AG04449 (cell line): ENCODE measurements at places on chromosomes 1 and 21.

DNA sequence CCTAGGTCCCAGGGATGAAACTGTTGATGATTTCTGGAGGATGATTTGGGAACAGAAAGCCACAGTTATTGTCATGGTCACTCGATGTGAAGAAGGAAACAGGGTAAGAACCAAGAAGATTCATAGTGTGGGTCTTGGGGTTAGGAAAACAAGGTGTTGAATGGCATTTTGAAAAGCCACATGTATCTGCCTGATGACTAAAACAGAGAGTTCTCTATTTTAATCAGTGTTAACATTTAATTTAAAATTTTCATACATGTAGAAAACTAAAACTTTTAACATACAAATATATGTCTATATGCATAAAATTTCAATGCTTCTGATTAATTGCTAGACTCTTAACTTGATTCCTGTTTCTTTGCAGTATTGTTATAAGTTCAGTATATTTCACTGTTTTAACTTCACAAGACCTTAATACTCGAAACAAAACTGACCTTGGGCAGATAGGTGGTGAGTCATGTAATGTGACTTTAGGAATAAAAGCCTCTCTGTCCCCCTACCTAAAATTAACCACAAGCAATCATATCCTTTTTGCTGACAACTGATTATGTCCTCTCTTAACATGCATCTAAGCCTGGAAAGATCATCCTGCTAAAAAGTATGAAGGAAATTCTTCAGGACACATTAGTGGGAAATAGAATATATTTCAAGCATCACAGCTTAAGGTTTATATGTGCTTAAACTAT, 95.6 kb downstream of the PTPRC start:
- DNase-seq = no peak

DNA sequence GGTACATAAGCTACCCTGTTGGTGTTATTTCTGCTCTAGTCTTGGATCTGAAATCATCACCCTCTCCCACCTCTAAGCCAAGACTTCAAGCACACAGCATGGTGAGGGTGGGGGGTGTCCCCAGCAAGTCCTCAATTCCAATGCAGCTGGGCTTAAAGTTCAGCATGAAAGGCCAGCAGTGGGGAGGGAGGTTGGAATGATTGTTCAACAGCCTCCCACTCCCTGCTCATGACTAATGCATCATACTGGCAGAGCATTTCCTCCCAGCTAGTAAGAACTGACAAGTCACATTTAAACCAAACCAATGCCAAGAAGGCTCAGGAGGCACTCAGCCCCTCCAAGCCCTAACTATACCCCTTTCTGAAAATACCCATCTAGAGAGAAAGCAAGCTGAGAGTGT, 50.1 kb downstream of the TIAM1 start:
- peak; percentile 88 for DNase-seq

GRCh38 chr1:54826226-54826816, 25.2 kb upstream of the TTC22 start:
- DNase-seq = no peak

GRCh38 chr21:35294231-35294898, 245.3 kb upstream of the RUNX1 start:
- DNase-seq = no peak

DNA sequence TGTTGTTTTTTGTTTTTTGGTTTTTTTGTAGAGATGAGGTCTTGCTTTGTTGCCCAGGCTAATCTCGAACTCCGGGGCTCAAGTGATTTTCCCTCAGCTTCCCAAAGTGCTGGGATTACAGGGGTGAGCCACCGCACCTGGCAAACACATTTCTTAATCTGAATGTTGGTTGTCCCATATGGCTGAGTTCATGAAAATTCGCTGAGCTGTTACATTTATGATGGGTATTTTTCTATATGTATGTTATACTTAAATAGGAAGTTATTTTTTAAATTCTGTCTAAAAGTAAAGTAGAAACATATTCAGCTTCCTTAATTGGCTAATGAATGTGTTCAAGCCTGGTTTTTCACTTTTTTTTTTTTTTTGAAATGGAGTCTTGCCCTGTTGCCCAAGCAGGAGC, 75.1 kb downstream of the ASH1L start:
- DNase-seq = no peak

DNA sequence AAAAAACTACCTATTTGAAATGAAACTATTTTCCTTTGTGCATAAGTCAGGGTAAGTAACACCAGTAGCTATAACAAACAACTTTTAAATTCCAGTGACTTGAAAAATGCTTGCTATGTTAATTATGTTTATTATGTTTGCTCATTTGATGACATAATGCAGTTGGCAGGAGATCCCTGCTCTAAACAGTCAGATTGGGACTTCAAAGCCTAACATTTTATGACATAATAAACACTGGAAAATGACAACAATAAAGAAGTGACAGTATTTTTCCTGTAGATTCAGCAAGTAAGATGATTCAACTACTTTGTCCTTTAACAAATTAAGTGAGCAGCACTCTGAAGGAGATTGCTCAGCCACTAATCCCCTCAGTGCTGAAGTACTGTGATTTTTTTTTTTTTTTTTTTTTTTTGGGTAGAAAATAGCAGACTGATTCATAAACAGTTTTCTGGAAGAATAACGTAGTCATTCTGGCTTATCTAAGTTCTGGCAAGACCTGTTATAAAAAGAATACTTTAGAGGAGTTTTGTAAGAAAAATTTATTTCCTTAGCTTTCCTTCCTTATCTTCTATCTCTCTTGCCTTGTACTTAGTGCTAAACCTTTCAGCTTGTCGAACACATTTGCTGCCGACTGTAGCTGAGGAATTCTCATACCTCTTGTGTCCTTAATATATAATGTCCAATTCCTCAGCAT, 207.2 kb downstream of the PTGER3 start:
- no peak for DNase-seq

DNA sequence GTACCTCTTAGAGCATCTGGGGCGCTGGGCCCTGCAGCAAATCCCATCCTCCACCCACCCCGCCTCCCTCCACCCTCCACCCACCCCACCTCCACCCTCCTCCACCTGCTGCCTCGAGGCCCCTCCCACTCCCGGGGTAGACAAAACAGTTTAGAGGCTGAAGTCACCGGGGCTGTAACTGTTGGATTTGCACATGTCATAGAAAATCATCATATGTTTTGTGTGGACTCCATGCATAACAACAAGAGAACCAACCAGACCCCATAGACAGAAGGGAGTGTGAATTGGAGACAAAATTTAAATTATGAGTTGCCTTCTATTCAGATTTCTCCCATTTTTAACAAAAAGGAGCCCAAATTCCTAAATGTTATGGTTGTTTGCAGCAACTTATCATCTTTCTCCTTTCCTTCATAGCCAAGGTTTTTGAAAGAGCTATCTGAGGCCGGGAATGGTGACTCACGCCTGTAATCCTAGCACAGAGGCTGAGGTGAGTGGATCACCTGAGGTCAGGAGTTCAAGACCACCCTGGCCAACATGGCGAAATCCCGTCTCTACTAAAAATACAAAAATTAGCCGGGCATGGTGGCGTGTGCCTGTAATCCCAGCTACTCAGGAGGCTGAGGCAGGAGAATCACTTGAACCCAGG, 28.2 kb upstream of the LGALS8 start:
- DNase-seq = no peak

- peak; percentile 31 for DNase-seq
Measured at GRCh38 chr1:215749414-215749813, 182.3 kb downstream of the KCTD3 start.

- no peak for DNase-seq
Measured at GRCh38 chr1:38120552-38121230, 74.1 kb upstream of the POU3F1 start.

GRCh38 chr21:42225571-42226155, 6.7 kb downstream of the ABCG1 start:
- DNase-seq = no peak

- DNase-seq = peak; percentile 97
Measured at GRCh38 chr1:178238722-178239510, 145.0 kb downstream of the RASAL2 start.

GRCh38 chr21:46057111-46057709, 40.7 kb upstream of the COL6A2 start:
- no peak for DNase-seq

DNA sequence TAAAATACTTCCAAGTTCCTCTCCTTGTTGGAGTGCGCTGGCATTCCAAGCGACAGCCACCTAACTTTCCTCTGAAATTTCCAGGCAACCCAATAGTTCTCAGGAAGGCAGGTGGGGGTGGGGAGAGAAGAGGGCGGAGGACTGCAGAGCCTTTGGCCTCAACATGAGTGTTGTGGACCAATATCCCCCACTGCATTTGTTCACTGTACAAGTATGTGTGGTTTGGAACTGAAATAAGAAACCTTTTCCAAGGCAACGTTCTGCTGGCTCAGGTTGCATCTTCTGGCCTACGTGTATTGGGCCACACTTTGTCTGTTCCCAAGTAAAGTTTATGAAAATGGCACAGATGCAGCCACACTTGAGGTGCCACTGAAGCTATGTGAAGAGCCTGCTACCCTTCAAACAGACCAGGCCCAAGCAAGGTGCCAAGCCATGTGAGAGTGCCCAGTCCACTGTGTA, 153.4 kb downstream of the DHRS3 start:
- no peak for DNase-seq

GRCh38 chr1:63537940-63538339, 14.6 kb downstream of the EFCAB7 start:
- no peak for DNase-seq

DNA sequence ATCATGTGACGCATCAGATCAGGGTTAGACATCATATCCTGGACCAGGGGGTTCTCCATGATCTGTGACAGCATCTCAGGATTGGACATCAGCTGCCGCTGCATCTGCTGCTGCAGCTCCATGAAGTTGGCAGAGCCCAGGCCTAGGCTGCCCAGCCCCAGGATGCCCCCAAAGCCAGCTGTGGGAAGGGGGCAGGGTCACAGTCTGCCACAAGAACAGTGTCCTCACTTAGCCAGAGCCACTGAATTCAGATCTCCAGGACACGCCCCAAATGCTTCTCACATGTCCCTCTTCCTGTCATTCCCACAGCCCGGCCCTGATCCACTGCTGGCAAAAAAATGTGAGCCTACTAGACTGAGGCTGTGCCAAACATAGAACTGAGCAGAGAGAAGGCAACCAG, 3.2 kb downstream of the UBQLN4 start:
- DNase-seq = no peak

- DNase-seq = no peak
Measured at GRCh38 chr1:112358061-112358770, 37.8 kb upstream of the CTTNBP2NL start.

GRCh38 chr1:244970236-244970743, 105.9 kb upstream of the HNRNPU start:
- DNase-seq = no peak

DNA sequence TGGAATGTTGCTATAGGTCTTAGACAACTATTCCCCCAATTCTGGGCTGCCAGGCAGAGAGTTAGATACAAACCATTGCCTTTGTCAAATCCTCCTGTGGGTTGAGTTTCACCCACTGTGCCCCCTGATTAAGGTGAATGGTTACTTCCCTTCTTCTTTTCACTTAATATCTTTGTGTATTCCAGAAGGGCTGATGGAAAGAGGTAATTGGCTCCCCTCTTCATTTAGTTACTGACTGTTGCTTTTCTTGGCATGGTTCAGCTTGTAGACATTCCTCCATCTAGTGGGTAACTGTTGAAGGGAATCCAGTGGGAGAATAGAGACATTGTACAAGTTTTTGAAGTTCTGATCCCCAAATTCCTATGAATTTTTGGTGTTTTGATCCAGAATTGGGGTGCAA, 43.8 kb upstream of the MACF1 start:
- no peak for DNase-seq

GRCh38 chr1:246949956-246950355, 18.2 kb upstream of the AHCTF1 start:
- no peak for DNase-seq

- no peak for DNase-seq
Measured at GRCh38 chr1:44802306-44803061, 2.3 kb downstream of the PLK3 start.

DNA sequence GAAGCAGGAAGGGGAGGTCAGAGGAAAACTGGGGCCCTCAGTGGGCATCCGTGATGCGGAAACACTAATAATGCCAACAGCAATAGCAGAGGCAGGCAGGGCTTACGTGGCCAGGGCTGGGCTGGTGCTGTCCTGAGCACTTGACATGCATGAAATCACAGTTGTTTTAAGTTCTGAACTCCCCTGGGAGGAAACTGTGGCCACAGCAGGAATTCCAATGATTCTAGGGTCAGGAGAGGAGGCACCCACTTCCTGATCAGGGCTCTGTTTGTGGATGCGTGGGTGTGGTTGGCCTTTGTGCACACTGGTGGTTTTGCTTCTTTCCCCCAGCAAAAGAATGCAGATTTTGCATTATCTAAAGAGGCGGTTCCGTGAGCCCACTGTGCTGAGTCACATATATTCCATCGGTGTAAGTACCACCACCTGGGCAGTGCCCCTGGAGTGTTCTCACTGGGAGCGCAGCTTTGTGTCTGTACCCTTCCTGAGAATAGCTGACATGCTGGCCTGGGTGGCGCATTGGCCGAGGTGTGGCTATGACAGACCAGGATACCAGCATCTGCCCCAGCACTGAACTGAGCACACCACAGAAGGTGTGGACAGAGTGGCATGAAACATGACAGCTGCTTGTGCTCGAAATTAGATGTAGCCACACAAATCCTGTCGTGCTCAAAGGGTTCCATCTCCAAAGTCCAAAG, 71.0 kb downstream of the PDE9A start:
- DNase-seq = peak; percentile 42

DNA sequence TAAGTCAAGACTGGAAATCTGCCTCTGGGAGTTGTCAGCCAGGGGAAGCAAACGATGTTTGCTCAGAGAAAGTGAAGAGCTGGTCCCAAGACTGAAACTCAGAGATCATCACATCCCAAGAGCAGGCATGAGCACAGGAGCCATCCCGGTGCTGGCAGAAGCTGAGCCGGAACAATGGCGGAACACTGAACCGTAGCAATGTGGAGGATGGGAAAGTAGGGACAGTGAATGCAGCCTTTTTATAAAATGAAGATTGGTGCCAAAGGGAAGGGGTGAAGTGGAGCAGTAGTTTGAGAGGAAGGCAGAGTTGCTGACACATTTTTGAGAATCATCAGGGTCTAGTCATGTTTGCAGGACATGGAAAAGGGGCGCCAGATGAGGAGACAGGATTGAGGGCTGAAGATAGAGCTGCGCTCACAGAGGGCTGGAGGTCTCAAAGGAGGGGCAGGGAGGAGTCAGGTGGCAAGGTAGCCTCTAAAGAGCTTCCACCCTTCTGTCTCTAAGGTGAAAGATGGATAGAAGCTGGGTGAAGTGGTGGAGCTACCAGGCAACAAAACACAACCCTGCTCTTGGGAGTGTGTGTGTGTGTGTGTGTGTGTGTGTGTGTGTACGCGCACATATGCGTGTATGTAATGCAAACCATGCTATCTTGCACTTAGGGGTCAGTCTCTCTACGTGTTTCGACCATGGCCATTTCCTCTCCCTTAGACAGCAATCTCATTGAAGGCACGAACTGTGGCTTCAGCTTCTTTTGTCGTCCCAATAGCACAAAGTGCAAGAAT, 94.3 kb upstream of the IRF2BP2 start:
- DNase-seq = no peak

DNA sequence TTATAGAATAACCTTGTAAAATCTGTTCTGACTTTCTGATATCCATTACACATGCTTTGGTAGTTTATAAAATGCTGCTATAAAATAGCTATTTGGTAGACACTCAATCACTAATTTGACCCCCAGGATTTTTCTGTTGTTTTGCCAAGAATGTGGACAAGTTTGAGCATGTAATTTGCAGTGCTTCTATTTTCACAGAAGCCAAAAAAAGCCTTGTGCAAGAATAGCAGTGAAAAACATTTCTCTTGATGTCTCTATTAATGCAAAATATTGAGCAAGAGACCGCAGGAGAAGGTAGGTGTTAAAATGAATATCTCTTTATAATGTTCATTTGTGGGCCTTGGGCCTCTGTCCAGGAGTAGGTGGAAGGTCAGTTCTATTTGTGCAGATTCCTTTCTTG, 22.5 kb downstream of the MAP3K7CL start:
- DNase-seq = no peak

GRCh38 chr21:45386728-45387371, 18.1 kb upstream of the COL18A1 start:
- DNase-seq = peak; percentile 66
